ENCODE measurements at places on chromosomes 12 and 14. TPM values are rescaled to one million over a fixed set of nuclear protein-coding genes. Genes with fewer than 3 reads are reported as not detected.

DNA sequence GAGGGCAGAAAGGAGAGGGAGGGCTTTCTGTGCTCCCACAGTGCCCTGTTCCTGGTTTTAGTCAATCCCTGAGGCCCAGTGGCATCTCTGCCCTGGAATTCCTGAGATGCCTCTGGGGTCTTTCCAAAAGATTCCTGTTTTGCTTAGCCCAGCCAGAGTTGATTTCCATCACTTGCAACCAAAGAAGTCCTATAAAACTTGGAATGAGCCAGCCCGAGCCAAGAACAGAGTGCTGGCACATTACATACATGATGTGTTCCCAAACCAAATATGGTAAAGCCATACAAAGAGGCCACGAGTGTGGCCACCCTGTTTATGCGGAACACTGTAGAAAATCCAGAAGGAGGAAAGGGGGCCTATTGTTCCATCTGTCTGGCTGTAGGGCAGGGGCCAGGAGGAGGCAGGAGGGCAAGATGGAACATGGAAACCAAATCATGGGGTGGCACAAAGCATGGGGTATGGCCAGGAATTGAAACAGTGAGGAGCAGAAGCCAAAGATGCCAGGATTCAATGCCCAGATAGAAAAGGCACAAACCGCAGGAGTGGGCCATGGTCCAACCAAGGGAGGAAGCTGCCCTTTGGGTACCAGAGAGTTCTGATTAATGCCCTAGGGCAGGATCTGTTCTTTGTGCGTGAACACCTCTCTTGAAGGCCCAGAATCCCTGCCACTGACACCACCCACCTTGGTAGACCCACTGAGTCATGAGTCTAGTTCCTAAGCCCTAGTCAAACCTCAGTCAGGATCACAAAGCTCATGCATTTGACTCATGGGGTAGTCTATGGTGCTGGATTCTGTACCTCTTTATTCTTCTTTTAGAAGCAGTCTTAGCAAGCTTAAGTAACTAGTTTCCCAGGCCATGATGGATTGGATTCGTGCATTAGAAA, 75.2 kb downstream of the LRRC74A start:
- no peak for DNase-seq

DNA sequence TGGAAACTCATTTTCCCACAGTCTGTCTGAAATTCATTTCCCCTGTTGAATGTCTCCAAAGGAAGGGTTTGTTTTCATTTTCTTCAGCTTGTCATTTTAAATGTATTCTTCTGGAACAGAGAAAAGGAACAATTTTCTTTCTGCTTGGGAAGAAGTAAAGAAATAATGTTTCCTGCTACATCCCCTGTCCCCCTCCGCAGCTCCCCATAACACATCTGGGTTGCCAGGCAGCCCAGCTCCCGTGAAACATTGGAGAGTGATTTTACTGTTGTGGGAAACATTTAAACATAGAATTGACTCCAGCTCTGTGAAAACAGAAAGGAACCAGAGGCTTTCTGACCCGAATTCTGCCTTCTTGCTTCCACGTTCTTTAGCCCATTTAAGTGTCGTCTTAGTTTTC, 159.5 kb downstream of the TMEM132C start:
- DNase-seq, result no peak

Gene LMNTD1
- total RNA-seq, result 0.82 TPM

- DNase-seq, result peak; percentile 63
Observed at GRCh38 chr12:29889737-29890136, 106.0 kb upstream of the TMTC1 start.

- DNase-seq, result no peak
Observed at GRCh38 chr14:90502760-90503159, 105.9 kb downstream of the CALM1 start.

DNA sequence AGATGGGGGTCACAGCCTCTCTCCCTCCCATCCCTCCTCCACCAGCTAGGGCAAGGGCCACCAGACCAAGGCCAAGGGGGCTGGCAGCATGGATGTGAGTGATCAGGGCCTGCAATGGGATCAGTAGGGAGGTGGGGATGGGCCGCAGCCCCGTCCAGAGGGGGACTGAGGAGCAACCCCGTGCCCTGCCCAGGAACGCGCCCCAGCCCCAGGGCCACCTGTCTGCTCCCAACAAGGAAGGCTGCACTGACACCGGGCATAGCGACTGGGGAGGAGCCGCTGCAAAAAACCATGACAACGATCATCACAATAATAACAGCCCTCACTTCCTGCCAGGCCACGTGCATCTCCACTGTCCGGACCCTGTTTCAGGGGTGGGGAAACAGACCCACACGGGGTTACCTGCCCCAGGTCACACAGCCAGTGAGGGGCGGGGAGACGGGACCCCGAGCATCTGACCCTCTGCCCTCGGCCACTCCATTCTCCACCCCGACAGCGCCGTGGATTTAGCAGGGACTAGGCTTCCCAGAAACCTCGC, 24.3 kb downstream of the NCOR2 start:
- DNase-seq, result no peak

DNA sequence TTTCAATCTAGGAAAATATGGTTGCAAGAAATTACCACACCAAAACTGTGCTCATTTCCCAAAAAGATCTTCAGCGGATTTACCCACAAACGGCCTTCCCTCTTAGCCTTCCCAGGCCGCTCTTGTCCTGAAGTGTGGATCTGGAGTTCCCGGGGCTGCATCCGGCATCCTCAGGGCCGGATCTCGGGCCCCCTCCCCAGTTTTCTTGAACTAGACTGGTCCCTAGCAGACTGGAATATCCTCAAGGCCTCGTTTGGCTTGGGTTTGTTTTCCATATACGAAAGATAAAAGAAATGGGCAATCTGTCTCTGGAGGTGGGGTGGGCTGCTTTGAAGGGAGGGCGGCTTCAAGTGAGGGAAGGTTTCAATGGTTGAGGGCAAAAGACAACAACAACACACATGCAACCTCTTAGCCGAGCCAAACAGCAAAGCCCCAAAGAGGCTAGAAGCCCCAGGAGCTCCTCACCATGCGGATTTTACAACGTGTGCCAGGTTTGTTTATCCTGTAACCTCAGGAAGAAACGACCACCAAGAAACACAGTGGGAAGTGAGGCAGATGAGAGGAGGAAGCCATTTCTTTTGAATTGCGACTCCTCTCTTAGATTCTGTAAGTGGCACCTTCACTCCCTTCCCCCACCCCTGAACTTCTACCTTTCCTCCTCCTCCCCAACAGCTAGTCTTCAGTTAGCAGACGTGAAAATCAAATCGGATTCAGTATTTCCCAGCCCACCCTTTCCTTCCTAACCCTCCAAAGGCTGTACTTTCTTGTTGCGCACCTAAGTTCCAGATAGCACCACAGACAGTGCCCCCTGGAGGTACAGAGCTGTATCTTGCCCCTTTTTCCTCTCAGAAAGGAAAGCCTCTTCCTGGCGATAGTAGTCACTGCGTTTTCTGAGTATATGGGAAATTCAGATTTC, 2.6 kb downstream of the MYF6 start:
- no peak for DNase-seq

DNA sequence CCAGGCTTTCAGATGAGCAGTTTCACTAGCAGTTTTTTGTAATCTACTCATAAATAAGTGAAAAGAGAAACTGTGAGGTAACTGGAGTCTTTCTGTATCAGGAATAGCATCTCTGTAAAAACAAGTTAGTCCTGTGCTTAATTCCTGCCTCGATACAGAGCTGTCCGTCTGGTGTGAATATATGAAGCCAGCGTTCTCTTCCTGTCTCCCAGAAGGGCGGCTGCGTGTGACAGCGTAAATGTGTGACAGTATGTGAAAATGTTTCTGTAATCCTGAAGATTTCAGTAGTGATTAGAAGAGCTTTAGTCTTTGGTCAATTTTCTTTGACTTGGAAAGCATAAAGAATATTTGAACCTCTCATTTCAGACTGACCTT, 150.3 kb downstream of the FBXL14 start:
- no peak for DNase-seq

All from left cardiac atrium (tissue), 4 donors.